Epithelial cell of proximal tubule (primary cell): ENCODE measurements at places on chromosomes 7 and 10. TPM values are rescaled to one million over a fixed set of nuclear protein-coding genes. Genes with fewer than 3 reads are reported as not detected.

GRCh38 chr10:49734676-49735075 lies 27.4 kb downstream of the OGDHL start:
- DNase-seq = no peak

DNA sequence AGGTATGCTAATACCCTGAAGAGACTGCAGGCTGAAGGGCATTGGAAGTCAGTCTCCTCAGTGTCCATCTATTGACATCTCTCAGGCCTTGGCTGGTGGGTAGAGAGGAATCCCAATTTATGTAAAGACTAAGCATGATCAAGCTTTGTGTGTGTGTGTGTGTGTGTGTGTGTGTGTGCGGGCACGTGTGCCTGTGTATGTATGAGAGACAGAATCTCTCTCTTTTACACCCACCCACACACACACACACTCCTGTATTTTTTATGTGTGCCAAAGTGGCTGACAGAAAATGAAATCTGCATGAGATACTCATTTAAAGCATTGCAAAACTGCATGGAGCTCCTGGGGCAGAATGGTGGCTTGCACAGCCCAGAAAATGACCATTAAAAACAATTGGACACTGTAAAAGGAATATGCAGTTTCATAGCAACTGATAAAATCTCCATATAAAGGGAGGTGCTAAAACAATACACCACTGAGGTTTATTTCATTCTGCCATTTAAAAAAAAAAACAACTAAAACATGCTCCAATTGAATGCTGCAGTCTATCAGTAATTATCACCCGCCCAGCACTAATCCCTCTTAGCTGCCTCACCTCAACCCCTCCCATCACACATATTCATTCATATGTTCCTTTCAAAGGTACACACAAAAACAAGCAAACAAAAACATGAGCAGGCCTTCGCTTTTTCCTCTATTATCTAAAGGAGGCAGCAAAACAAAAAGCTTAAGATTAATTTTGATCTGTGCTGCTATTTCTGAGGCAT lies 385.0 kb downstream of the KCNMA1 start:
- DNase-seq = no peak

DNA sequence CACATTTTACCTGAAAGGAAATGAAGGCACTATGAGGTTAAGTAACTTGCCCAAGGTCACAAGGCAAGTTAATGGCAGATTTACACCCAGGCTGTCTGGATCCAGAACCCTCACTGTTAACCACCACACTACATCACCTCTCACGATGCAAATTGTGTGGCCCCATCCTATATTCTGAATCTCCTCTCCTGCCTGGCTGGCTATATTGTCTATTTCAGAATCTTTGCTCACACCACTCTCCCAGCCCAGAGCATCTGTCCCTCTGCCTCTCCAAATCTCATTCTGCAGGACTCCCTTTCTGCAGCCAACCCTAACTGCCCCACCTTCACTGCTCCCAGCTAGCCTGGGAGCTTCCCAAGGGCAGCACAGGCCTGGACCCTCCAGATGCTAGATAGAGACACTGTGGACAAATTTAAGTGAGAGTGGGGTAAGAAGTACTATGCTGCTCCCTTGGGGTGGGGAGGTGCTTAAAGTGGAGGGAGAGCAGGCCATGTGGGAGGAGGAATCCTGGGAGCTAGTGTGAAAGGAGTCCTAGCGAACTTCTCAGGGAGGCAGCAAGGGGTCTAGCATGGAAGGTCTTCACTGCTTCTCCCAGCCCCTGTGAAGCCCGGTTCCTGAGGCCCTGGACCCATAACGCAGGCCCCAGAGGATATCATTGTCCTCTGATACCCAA lies 786 bp downstream of the CUEDC2 start:
- DNase-seq = no peak

DNA sequence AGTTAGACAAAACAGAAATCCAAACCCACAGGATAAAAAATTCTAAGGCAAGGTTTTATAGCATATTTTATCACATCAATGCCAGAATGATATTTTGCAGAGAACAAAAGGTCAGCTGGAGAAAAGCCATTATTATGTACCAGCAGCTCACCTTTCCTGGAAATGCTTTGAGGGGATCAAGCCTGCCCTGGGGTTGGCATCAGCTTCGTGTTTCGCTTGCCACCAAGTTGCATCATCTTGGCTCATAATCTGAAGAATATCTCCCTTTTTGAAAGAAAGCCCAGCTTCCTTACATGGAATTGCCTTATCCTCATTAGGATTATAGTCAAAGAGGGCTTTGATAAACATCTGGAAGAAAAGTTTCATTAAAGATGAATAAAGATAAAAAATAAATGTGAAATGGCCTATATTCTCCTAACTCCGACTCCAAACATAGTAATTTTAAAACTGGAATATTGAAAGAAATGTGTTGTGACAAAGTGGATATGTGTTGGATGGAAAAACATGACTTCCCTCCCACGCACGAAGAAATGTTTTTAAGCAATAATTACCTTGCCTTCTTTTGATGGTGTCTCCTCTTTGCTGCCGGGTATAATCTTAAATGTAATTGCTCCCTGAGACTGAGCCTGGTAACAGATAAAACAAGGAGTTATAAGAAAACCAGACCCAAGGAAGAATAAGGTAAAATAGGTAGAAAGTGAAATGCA lies 121.3 kb upstream of the ODAD2 start:
- no peak for DNase-seq

The SPDYE9 gene
- total RNA-seq = not detected in 2 replicates

DNA sequence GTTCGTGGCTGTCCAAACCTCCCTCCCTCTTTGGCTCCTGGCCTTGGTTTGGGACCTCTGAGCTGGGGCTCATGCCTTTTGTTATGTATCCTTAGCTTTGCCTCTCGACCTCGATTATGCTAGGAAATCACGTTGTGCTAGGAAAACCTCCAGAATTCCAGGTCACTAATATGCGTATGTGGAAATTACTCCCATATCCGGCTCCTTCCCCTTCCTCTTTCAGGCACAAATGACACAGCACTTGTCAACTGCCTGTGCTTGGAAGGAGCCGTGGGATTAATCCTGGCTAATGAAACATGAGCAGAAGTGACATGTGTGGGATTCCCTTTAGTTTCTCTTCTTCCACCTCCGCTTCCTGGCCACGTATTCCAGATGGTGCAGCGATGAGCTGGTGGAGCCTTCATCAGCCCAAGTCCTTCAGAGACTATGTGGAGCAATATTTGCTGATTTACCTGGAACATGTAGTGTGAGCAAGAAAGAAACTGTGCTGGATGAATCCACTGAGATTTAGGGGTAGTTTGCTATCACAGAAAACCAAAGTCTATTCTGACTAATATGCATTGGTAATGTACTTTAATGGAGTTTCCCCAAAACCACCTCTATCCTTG lies 149.2 kb downstream of the REEP3 start:
- DNase-seq = no peak

DNA sequence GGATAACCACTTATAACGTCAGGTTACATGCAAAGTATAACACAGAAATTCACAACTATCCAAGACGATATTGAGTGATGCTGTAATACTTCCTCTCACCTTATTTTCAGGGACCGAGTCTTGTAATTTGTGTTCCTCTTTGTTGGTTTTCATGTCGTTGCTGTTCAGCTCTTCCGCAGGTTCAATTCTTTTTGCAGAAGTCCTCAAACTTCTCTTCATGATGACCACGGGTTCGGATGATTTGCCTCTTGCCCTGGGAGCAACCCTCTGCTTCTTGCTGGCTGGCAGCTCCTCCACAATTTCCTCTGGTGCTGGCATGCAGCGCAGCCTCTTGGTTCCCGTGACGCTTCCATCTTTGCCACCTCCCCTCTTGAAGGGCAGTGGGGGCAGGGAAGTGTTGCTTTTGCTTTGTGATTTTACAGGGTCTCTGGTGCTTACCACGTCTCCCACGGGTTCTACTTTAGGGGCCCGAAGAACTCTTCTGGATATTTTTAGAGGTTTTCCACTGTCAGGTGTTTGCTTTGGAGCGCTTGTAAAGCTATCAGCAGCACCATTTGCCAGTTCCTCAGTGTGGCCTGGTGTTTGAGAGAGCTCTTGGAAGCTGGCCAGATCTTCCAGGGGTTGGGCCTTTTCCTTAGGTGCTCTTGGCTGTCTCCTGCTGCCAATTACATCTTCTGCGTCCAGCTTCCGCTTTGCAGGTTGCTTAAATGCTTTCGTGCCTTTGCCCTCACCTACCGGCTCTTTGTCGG lies 23.6 kb downstream of the MKI67 start:
- DNase-seq = no peak

The SPDYE2B gene
- total RNA-seq = not detected in 2 replicates

DNA sequence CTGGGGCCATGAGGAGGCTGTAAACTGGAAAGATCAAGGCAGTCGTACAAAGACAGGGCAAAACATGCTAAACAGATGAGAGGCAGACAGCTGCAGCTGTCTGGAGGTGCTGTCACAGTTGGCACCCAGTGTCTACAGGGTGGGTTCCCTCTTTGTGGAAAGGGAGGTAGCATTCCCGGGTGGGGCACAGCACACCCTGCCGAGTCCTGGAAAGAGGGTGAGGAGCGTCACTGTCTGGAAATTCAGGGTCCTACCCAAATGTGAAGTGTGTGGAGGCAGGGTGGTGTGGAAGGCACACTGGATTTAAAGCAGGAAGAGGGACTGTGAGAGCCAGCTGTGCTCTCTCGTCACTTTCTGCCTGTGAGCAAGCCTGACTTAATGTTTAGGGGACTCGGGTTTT lies 356.2 kb downstream of the SDK1 start:
- DNase-seq = no peak

- DNase-seq = no peak
Observed at GRCh38 chr7:151851782-151852181, 25.1 kb downstream of the PRKAG2 start.

The SPDYE8 gene
- not detected in 2 replicates for total RNA-seq

The MARVELD1 gene
- total RNA-seq = 21.2 and 30.5 TPM in 2 replicates

The CISD1 gene
- 53.8 and 66.4 TPM in 2 replicates for total RNA-seq

DNA sequence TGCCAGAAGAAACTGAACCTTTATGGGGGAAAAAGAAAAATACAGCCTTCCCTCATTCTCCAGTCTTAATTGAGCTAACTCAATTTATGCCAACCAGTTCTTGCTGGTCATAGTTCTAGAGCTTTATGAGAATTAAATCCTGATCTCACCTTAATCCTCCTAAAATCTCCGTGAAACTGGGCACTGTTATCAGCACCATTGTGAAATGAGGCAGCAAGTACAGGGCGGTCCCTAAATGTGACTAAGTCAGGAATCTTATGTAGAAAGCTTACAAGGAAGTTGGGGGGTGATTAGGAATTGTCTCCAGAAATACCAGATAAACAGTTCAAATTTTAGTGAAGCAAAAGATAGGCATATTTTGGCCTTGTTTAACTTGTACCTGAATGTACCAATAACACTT lies 10.7 kb upstream of the INSYN2A start:
- no peak for DNase-seq

- no peak for DNase-seq
Observed at GRCh38 chr10:97399843-97400545, 1.1 kb downstream of the RRP12 start.

The CARD11 gene
- 18.7 and 22.9 TPM in 2 replicates for total RNA-seq

GRCh38 chr7:138008588-138009349 lies 6.9 kb upstream of the CREB3L2 start:
- DNase-seq = no peak

GRCh38 chr10:118151461-118151860 lies 104.7 kb upstream of the RAB11FIP2 start:
- no peak for DNase-seq

DNA sequence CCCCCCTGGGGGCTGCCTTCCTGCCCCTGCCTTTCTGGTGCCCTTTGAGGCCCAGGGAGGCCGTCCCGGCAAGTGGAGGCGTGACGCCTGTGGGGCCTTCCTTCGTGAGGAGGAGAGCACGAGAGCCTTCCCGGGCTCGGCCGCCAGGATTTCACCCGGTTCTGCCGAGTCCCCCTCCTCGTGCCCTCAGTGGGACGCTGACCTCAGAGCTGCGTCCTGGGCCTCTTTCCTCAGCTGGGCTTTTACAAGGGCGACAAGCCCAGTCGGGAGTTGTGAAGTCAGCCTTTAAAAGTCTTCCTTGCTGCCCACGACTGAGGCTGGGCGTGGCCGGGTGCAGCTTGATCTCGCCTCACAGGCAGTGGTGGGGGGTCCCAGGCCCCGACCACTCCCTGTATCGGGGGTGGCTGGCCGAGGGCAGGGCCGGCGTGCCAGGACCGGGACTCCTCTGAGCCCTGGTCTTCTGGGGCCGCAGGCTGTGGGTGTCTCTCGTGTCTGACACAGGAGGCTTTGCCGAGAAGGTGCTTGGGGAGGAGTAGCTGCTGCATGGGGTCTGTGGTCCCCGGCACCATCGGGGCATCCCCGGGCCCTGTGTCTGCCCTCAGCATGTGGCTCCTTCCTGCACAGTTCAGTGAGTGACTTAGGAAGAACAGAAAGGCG lies 41.8 kb downstream of the FAM20C start:
- no peak for DNase-seq

DNA sequence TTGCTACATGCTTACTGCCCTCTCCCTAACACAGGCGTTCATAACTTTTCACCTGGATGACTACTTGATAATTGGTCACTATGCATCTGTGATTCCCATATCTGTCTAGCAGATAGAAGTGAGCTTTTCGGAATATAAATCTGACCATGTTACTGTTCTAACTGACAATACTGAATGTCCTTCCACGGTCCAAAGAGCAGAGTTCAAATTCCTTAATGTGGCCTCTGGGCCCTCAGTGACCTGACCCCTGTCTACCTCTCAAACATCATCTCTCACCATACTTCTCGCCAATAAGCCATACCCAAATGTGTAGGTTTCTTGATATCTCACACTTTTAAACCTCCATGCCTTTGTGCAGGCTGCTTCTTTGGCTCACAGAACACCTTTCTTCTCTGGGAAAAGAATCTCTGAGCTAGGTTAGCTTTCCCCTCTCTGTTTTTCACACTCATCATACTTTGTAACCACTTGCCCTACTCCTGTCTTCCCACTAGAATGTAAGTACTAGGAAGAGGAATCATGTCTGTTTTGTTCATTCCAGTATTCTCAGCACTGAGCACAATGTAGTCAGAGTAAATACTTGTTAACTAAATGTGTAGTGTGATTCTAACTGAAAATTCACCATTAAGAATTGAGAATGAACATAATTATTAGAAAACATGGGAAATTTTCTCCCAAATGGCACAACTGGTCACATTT lies 39.2 kb upstream of the LRRC17 start:
- DNase-seq = no peak

DNA sequence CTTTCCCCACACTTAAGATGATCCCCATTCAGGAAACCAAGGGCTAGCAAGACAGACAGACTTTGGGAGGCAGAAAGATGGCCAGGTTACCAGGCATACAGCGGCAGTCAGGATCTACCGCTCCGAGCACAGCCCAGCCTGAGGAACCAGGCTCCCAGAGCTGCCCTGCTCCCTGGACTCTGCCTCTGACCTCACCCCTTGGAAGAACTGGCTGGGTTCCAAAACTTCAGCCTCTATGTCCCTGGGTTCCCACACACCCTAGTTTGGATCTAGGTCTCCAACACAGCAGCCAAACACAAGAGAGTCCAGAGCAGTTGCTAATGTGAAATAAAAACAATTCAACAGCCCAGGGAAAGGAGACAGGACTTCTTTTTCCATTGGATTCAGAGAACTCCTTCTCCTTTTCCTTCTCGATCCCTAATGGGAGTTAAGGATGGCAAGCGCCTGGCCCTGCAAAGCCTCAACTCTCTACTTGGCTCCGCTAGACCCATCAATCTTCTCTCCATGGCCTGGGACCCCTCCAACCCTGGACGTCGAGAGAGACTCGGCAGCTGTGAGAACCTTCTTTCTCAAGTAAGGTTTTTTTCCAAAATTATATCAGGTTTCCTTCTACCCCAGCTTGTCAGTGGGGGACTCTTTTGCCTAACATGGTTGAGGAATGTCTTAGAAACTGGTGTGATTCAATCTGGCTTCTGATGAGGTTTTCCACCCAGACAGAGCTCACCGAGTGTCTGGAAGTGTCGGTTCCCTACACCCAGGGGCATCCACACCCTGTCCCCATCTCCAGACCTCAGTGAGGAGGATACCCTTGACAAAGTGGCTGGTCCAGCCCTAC lies 219.6 kb downstream of the KCNMA1 start:
- no peak for DNase-seq

GRCh38 chr7:101631224-101631714 lies 2.2 kb upstream of the MYL10 start:
- no peak for DNase-seq
